ENCODE measurements at places on chromosomes 6 and 20.
A peak's percentile ranks its signal among the peaks of the same experiment; 100 is the strongest.

GRCh38 chr6:3723966-3724365, 27.5 kb downstream of the PXDC1 start:
- no peak for DNase-seq

- DNase-seq = no peak
These were observed 151.2 kb downstream of the GRM4 start for GRCh38 chr6:33994472-33995308.

DNA sequence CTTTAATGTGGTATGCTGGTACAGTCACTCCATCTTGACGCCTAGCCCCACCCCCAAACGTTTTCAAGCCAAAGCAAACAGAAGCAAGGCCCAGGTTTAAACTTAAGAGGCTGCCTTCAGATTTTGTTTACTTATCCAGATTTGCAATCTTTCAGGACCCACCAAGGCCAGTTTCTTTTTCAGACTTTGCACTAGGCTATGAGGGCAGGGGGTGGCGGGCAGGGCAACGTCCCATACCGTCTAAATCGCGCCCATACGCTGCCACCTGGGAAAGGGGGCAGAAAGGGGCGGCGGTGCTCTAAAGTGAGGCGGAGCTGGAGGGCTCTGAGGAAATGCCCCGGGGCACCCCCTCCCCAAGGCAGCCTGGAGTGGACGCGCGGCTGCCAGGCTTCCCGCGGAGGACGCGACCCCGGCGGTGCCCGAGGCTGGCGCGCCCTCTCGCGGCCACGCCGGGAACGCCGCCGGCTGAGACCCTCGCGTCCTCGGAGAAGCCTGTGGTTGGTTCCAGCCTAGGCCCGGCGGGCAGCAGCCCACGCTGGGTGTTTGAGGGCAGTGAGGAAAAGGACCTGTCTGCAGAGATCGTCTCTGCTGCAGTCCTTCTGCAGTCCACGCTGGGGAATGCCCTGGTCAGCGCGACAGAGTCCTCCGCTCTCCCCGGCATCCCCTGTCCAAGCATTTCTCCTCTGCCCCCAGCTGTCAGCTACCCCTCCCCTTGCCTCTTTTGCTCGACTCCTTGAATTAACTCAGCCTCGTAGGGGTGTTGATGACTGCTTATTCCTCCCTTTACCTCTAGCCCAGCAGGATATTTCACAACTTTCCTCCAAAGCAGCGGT, 129.2 kb upstream of the PRND start:
- DNase-seq = peak; percentile 79

DNA sequence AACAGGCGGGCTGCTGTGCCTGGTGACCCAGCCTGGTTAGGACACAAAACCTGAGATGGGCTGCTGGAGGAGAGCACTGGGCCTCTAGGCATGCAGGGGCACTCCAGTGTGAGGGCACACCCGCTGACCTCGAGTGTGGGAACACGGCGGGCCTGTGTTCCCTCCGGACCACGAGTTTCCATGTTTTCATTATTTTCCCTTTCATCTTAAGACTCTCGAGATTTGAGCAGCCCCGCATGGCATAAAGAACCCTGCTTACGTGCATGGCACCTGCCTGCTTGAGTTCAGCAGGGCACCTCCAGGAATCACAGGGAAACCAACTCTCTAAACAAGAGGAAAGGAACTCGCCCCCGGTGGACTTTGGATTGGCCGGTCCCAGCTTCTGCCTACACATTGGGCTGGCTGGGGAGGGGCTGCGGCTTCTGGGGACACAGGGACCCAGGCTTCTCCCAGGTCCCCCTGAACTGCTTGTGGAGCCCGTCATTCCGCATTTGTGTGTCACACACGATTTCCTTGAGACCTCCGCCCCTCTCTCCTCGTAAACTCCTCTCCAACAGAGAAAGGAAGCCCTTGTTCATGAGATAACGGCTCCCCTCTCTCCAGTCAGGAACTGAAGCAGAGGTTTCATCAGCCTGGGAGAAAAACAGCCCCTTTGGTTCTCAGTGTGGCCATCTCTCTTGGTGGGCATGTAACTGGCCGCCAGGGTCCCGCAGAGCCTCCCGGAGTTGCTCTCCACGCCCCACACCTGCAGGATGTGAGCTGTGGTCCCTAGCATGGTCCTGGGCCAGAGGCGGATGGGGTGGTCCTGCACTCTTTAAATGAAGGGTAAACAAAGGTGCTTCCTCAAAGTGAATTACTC, 181.8 kb downstream of the TTLL2 start:
- no peak for DNase-seq

- no peak for DNase-seq
These were observed 58.0 kb upstream of the ZNF831 start for GRCh38 chr20:59105581-59105980.

GRCh38 chr6:12266571-12266970, 23.6 kb upstream of the EDN1 start:
- no peak for DNase-seq

DNA sequence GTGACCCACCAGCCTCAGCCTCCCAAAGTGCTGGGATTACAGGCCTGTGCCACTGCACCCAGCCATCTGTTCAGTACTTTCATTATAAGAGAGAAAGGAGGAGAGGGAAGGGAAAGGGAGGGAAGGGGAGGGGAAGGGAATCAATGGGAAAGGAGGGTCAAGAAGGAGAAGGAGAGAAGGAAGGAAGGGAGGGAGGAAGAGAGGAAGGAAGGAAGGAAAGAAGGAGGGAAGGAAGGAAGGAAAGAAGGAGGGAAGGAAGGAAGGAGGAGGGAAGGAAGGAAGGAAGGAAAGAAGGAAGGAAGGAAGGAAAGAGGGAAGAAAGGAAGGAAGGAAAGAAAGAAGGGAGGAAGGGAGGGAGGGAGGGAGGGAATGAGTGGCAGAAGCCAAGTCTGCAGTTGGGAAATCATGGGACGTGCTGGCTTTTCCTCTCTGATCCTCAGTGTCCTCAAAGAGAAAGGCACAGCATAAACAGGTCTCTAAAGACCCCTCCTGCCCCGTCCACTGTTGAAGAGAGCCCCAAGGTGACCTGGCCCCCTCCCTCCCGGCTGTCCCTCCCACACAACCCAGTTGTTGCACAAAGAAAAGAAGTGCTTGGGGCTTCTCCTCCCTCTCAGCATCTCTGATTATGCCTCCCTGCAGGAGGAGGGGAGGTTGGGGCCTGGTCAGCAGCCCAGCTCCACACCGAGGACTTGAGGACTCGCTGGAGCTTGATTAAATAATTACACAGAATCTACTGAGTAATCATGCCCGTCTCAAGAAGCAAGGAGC, 69.1 kb upstream of the TOP1 start:
- no peak for DNase-seq

DNA sequence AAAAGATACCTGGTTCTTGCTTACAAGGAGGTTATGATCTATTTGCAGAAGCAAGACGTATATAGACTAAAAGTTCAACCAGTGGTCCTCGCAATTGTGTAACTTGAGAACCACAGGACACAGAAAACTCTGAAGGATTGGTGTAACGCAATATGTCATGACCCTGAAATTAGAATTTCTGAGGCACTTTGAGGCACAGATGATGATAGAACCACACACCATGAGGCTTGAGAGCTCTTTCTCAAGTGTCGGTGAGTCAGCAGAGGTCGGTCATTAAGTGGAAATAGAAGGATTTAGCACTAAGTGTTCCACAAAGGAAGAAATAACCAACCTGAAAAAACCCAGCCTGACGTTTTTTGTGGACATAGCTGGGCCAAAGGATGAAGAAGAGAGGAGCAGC, 15.3 kb upstream of the CCN2 start:
- no peak for DNase-seq

Data from activated T-cell treated with anti-CD3 and anti-CD28 coated beads, Interleukin-2, amount 50 U/mL, for 48 hours (primary cell).